Natural killer cell (primary cell): ENCODE measurements at places on chromosomes 6 and 20. TPM values are rescaled to one million over a fixed set of nuclear protein-coding genes. Genes with fewer than 3 reads are reported as not detected.

GRCh38 chr6:139635401-139636130, 261.1 kb upstream of the CITED2 start:
- H3K36me3 ChIP-seq: no peaks in the 10 kb centered on the region
- H3K27ac ChIP-seq: no peak overlapping the region
- no peak overlapping the region for H3K4me3 ChIP-seq
- peaks cover 6% of the 10 kb centered on the region for H3K27me3 ChIP-seq
- H3K4me1 ChIP-seq: no peaks in the 10 kb centered on the region

DNA sequence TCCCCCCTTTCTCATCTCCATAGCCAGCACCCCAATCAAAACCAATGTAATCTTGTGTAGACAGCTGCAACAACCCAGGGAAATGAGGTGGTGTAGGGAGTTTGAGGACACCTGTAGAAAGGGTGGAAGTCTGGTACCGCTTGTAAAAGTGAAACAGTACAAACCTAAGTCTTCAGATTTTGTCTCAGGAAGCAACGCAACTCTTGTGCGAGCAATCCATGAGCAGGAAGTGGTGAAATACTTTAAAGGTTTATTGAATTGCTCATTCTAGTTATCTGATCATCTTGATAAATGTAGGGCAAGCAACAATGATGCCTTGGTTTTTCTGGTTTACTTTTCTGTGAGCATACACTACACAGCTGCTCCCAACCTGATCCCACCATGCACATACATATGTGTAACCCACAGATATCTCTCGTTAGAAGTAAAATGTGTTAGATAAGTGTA, 71.1 kb upstream of the THEMIS start:
- H3K27ac ChIP-seq: peak overlapping the region; percentile 40
- no peaks in the 10 kb centered on the region for H3K4me1 ChIP-seq
- peak overlapping the region; percentile 14 for H3K4me3 ChIP-seq
- no peaks in the 10 kb centered on the region for H3K36me3 ChIP-seq

- no peaks in the 10 kb centered on the region for H3K4me1 ChIP-seq
- H3K36me3 ChIP-seq: no peaks in the 10 kb centered on the region
- H3K27ac ChIP-seq: no peak overlapping the region
- H3K4me3 ChIP-seq: no peak overlapping the region
These were observed 17.7 kb upstream of the DST start for GRCh38 chr6:56660381-56660730.

- DNase-seq: no peak
- H3K27ac ChIP-seq: peak overlapping the region; percentile 45
- no peaks in the 10 kb centered on the region for H3K27me3 ChIP-seq
- H3K36me3 ChIP-seq: no peaks in the 10 kb centered on the region
These were observed 12.8 kb upstream of the MANBAL start for GRCh38 chr20:37276494-37277252.

- H3K4me3 ChIP-seq: no peak overlapping the region
- H3K4me1 ChIP-seq: peaks cover 13% of the 10 kb centered on the region
- H3K27ac ChIP-seq: no peak overlapping the region
- no peaks in the 10 kb centered on the region for H3K36me3 ChIP-seq
- no peaks in the 10 kb centered on the region for H3K27me3 ChIP-seq
These were observed 300.2 kb downstream of the CLIC5 start for GRCh38 chr6:45715508-45715803.

DNA sequence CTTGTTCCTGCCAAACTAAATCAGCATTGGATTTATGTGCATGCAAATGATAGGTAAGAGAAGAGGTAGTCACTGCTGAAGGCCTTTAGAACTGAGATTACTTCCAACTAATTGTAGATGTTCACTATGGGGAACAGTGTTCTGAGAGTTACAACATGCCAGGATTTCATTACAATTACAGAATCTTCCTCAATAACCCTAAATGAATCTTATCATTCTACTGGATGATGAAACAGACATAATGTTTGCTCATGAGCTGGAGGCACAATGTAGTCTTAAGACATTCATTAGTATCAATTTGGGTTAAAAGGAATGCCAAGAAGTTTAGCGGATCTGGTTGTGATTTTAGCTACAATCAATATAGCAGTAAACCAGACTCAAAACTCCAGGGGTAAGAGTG, 248.9 kb upstream of the THEMIS start:
- H3K27me3 ChIP-seq: no peaks in the 10 kb centered on the region
- no peak for DNase-seq
- no peaks in the 10 kb centered on the region for H3K36me3 ChIP-seq

DNA sequence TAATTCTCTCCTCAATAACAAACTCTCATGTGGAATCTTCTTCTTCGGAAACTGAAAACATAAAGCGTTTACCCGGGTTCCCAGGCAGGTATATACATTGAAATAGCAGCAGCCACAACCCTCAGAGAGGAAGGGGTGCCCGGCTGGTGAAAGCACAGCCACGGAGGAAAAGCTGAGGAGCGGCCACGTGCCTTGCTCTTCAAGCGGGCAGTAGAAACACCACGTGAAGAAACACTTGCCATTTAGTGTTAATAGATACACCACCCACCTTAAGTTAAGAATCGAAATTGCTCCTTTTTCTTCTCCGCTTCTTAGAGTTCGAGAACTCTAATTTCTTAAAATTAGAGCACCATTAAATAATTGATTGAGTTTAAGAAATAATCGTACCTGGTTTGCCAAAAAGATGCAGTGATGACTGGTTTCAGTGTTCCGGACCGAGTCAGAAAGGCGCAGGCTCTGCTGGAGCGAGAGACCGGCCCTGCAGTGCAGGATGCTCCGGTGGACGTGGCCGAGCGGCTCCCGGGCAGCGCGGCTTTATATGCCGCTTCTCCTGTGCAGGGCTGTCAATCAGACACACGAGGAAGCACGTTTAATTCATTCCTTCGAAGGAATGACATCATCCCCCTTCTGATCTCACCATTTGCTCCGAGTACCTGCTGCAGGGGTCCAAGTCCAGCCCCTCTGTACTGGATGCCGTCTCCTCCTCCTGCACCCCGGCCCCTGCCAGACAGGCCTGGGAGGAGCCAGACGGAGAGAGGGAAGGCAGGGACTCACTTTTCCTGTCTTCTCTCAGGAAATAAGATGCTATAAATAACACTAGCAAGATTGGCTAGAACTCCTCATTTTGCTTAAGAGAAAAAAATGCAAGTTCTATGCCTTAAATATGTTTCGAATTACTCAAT, at the start of gene THBS2:
Gene THBS2 (minus strand): TSS at position 510 of the 902 bp plus-strand sequence. CDS start 3,062 bp downstream, outside the sequence.
- no peak within 1 kb of the TSS for H3K4me3 ChIP-seq
- H3K27ac ChIP-seq: no peak within 1 kb of the TSS
- no peaks in the 10 kb centered on the region for H3K36me3 ChIP-seq
- H3K4me1 ChIP-seq: peaks cover 5% of the 10 kb centered on the region
- DNase-seq: no peak
- peaks cover 11% of the 10 kb centered on the region for H3K27me3 ChIP-seq

- H3K27me3 ChIP-seq: no peaks in the 10 kb centered on the region
- no peak overlapping the region for H3K27ac ChIP-seq
- no peaks in the 10 kb centered on the region for H3K36me3 ChIP-seq
- H3K4me3 ChIP-seq: no peak overlapping the region
- DNase-seq: no peak
These were observed 589.2 kb upstream of the MAN1A1 start for GRCh38 chr6:119938752-119939151.

- H3K4me3 ChIP-seq: no peak overlapping the region
- H3K36me3 ChIP-seq: peaks cover 21% of the 10 kb centered on the region
- DNase-seq: no peak
- H3K27ac ChIP-seq: no peak overlapping the region
- H3K4me1 ChIP-seq: no peaks in the 10 kb centered on the region
These were observed 73.0 kb downstream of the RNGTT start for GRCh38 chr6:88890394-88890793.

DNA sequence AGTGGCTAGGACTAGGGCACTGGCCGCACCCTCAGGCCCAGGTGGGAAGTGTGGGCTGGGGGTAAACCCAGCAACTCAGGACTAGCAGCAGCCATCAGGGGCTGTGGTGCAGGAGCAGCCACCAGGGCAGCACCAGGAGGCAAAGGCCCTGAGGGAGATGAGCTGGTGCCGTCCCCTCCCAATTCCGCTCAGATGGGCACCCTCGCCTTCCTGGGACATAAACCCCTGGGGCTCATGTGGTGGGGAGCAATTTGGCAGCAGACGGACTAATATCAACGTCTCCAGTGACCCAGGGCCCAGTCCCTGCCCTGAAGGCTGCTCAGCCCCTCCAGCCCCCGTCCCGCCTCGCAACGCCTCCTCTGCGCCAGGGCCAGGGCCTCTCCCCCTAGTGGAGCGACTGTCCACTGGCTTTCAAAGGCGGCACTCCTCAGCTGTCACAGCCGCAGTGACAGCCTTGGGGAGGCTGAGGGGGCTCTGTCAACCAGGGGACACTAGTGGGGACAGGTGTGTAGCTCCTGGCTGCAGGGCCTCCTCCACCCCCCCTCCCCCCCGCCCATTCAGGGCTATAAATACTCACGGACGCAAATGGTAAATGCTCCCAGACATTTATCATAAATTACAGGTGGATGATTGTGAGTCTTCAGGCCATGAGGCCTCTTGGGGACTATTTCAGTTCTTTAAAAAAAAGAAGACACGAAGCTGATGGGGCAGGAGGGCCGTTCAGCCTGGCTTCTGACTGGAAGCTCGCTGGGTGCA, 349.9 kb downstream of the ZFAND3 start:
- H3K36me3 ChIP-seq: no peaks in the 10 kb centered on the region
- no peaks in the 10 kb centered on the region for H3K4me1 ChIP-seq
- no peaks in the 10 kb centered on the region for H3K27me3 ChIP-seq
- no peak overlapping the region for H3K4me3 ChIP-seq

DNA sequence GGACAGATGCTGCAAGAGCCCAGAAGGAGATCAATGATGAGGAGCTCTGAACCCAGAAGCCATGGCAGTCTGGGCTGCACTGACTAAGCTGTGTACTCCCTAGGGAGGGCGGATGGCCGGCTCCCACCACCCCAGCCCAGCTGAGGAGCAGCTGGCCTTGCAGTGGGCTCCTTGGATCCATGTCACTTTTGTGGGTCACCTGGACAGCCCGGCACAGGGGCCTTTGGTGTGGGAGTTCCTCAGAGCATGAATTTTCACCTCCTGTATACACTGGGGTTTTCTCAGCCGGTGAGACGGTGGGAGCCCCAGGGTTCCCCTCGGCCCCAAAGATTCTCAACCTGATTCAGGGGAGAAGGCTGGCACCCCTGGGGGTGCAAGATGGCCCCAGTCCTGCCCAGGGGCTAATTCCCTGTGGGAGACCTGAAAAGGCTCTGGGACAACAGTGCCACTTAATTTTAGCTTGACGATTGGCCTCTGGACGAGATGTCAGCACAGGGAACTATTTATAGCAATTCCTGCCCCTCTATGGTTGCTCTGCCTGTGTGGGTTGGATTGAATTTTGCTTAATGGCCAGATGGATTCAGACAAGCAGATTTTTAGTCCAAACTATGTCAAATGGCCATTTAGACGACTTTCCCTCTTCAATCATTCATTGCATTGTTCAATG, 121.6 kb upstream of the PMEPA1 start:
- H3K4me3 ChIP-seq: no peak overlapping the region
- H3K4me1 ChIP-seq: peaks cover 3% of the 10 kb centered on the region
- no peaks in the 10 kb centered on the region for H3K36me3 ChIP-seq

- H3K36me3 ChIP-seq: no peaks in the 10 kb centered on the region
- H3K4me3 ChIP-seq: no peak overlapping the region
- no peak for DNase-seq
- H3K4me1 ChIP-seq: no peaks in the 10 kb centered on the region
These were observed 156.1 kb upstream of the CHD6 start for GRCh38 chr20:41774291-41774690.

DNA sequence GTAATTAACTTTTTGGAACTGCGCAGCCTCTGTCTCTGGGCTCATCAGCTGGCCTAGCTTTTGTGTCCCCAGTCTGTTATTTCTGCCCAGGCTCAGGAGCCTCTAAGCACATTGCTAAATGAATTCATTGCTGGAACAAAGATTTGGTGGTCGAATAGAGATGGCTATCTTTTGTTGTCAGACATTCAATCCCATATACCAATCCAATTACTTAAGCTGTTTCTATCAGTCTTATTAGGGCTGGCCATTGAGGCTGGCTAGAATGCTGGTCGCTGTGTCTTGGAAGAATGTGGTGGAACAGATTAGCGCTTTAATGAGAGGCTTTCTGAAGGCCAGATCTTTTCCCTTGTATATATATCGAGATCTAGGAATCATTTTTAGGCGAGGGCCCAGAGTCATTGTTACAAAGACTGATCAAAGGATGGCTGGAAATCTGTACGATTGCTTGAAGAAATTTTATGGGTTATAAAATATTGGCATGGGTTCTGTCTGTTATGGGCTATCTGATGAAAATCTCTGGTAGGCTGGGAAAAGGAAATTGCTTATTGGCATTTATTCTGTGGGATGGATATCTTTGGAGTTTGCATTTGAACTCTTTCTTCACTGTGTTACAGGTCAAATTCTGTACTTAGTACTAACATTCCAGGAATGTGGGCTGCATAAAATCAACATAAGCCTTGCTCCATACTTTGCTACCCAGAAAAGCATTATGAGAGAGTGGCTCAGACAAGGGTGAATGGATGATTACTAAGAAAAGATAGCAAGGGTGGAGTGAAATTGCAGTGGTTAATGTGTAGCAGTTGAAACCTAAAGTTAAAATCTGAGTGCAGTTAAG, 34.8 kb upstream of the JAG1 start:
- DNase-seq: no peak
- no peaks in the 10 kb centered on the region for H3K27me3 ChIP-seq
- no peaks in the 10 kb centered on the region for H3K4me1 ChIP-seq
- no peaks in the 10 kb centered on the region for H3K36me3 ChIP-seq

DNA sequence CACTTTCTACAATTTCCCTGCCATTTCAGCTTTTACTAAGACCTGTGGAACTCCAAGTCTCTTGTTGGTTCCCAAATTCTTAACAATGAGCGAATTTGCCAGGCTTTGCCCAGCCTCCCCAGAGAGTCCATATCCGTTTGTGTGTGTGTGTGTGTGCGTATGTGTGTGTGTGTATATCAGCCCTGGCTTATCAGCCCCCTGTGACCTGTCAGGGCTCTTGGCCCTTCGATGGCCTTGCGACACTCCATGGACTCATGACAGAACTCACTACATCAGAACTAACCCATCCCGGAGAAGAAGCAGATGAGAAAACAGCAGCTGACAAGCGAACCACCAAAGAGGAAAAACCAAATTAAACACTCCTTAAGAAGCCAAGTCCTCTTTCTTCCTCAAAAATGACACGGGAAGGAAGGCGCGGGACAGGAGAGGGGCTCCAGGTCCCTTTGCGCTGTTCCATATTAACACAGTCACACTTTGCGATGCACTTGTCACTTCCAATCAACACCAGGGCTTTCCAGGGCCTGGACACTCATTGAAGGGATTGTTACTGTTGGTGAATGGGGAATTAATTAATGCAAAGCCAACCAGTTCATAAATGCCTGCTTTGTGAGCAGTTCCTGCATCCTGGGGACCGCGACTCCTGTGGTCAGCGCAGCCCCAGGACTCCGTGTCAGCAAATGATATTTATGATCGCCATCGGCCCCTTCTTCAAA, 524.0 kb downstream of the CD83 start:
- no peak for DNase-seq
- H3K27ac ChIP-seq: no peak overlapping the region
- peaks cover 11% of the 10 kb centered on the region for H3K4me1 ChIP-seq
- no peaks in the 10 kb centered on the region for H3K27me3 ChIP-seq
- no peaks in the 10 kb centered on the region for H3K36me3 ChIP-seq
- no peak overlapping the region for H3K4me3 ChIP-seq

GRCh38 chr20:24981282-24981681, 11.3 kb downstream of the APMAP start:
- peak overlapping the region; percentile 49 for H3K27ac ChIP-seq
- DNase-seq: no peak
- peaks cover 51% of the 10 kb centered on the region for H3K36me3 ChIP-seq

CRISP2 gene
- total RNA-seq: not detected

WFDC2 gene
- not detected for total RNA-seq

RNASET2 gene
- 65.1 TPM for total RNA-seq

LST1 gene
- total RNA-seq: 25.4 TPM

ZKSCAN3 gene
- total RNA-seq: 6.0 TPM

BPIFA1 gene
- total RNA-seq: not detected

CST4 gene
- total RNA-seq: not detected

PRL gene
- not detected for total RNA-seq

FANCE gene
- 3.2 TPM for total RNA-seq

LTB gene
- 32.6 TPM for total RNA-seq

HUS1B gene
- total RNA-seq: 2.8 TPM

CLVS2 gene
- not detected for total RNA-seq

RCAN2 gene
- total RNA-seq: not detected

HLA-DPB1 gene
- 77.1 TPM for total RNA-seq
